Cerebellum (tissue), 4 donors: ENCODE measurements at places on chromosomes 1 and 21.

GRCh38 chr1:164823486-164824279, 264.7 kb downstream of the PBX1 start:
- DNase-seq: no peak

DNA sequence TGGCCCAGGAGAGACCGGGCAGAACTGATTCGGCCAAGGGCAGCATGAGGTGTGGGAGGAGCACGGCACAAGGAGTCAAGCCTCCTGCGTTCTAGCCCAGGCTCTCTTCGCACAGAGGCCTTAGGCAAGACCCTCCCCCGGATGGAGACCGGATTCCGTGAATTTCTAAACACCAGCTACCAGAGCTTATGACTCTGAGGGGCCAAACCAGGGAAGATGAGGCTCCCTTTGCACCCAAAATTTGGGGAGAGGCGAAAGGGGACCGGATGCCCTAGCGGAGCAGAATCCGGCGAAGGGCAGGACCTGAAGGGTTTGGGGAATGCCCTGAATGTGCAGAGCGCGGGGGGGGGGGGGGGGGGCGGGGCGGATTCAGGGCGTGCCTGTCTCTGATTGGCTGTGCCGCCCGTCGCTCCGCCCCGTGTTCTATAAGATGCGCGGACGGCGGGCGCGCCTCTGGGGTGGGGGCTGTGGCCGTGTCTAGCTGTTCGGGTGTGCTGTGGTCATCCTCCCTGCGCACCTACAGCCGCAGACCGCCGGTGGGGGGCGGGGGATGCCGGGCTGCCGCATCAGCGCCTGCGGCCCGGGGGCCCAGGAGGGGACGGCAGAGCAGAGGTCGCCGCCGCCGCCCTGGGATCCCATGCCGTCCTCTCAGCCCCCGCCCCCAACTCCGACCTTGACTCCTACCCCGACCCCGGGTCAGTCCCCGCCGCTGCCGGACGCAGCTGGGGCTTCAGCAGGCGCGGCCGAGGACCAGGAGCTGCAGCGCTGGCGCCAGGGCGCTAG, at the start of gene TRNP1:
TRNP1 (plus strand) TSS at position 456 of the 783 bp plus-strand sequence; CDS start at position 551, 95 bp downstream.
- peak; percentile 97 for DNase-seq

GRCh38 chr1:1120866-1121591, 5.1 kb upstream of the C1orf159 start:
- no peak for DNase-seq

GRCh38 chr21:37503848-37504467, 137.4 kb downstream of the DYRK1A start:
- no peak for DNase-seq
